ENCODE measurements at places on chromosomes 1 and 21.

GRCh38 chr1:9110669-9111356 lies 18.1 kb downstream of the GPR157 start:
- DNase-seq = peak; percentile 74

DNA sequence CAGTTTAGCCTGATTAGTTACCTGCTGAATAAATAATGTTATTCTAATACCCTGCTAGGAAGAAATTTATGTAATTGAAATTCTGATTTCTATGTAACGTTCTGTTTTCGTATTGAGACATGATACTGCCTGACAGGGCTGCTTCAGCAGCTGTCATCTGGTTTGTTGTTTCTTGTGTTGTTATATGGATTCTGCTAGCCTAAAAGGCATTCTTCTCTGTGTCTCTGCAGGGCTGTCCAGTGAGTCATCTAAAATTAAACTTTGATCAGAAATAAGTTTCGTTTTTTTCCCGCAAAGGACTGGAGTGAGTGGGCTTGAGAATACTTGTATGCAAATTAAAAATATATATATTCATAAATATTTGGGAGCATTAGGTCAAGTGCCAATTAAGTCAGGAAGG lies 93.0 kb downstream of the DYRK1A start:
- no peak for DNase-seq

DNA sequence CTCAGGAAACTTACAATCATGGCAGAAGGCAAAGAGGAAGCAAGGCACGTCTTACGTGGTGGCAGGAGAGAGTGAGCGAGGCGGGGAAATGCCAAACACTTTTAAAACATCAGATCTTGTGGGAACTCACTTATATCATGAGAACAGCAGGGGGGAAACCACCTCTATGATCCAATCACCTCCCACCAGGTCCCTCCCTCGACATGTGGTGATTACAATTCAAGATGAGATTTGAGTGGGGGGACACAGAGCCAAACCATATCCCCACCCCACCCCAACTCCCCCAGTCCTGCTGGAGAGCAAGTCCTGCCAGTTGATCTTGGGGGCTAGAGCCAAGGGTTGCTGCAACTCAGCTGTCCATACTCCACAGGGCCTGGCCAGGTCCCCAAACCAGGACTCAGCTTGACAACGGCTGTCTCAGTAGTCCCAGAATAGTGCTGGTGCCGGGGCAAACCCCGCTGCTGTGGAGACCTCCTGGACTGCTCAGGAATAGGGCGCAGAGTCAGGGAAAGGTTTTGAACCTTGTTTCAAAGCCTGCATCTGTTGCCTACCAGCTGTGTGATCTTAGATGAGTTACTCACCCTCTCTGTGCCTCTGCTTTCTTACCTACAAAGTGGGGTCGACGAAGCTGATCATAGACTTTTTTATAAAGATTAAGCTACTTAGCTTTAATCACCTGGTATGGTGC lies 79.5 kb downstream of the STUM start:
- no peak for DNase-seq

DNA sequence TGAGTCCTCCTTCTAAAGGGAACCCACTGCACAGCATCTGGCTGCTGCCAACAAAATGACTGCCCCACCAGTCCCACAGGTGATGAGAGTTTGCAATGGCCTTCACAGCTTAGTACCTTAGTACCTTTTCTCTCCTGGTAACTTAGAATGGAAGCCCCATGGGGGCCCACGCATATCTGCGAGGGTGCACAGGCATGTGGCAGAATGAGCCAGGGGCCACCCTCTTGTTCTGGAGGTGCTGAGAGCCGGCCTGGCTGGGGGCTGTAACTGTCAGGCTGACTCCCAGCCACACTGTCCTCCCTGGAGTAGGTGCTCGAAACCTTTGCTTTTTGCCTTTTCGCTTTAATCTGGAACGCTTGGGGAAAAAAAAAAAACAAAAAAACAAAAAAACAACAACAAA lies 185.1 kb downstream of the DHRS3 start:
- DNase-seq = no peak

- DNase-seq = peak; percentile 39
These were observed 14.0 kb downstream of the RHBG start for GRCh38 chr1:156383023-156383422.

DNA sequence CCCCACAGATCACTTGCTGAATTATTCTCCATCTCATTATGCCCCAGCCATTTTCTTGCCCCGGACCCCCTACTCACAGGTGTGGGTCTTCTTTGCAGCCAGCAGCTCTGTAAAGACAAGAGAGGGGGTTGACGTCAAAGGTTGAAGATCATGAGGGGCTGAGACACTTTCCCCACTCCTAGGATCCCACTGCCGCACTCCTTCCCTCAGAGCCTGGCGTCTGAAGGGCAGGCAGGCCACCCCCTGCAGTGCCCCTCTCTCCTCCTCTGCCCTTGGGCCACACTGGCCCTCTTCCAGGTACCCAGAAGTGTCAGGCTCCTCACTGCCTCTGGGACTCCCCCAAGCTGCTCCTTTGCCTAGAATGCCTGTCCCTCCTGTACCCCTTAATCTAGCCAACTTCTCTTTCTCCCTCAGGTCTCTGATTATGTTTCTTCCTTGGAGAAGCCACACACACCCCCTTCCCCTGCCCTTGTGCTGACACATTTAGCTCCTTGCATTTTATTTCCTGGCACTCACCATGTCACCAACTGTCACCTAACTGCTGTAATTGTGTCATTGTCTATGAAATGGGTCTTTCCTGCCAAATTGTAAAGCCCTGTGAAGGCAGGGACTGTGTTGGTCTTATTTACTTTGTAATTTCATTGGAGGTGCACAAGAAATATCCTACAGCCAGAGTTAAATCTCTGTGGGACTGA lies 2.1 kb downstream of the RORC start:
- DNase-seq = no peak

GRCh38 chr1:86841116-86841515 lies 72.8 kb downstream of the SELENOF start:
- DNase-seq = no peak

DNA sequence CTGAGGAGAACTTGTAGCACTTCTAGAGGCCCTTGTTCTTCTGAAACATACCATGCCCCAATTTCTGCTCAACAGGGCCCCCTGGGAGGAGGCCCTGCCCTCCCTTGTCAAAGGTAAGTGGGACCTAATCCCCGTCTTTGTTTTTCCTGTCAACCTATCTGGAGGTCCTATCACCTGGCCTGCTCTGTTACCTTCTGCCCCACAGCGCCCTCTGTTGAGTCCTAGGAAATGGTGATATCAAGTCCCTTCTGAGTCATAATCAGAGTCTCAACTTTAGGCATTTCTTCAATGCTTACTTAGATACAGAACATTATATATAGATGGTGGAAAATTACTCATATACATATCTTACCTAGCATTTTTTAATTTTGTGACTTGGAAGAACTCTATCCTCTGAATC lies 28.2 kb upstream of the FCRL4 start:
- no peak for DNase-seq

- no peak for DNase-seq
These were observed 3.4 kb upstream of the GABPB2 start for GRCh38 chr1:151067185-151067584.
